ENCODE measurements at places on chromosomes 5 and 9.

DNA sequence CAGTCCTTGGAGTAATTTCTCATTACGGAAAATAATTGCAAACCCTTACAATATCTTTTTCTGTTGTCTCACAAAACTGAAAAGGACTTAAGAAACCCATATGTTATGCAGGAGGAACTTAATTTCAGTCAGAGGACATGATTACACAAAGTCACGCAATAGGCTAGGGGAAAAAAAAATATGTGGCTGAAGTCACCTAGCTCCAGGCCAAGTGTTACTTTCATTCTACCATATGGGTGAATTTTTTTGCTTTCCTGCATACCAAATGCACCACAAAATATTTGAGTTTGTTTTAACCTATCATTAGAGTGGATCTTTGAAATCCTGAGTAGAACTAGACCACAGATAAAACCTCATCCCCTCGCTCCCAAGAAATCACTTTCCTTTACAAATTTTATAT lies 523.5 kb downstream of the CAAP1 start:
- no peak for DNase-seq

GRCh38 chr9:133233681-133234432 lies 24.8 kb upstream of the OBP2B start:
- DNase-seq, result no peak

DNA sequence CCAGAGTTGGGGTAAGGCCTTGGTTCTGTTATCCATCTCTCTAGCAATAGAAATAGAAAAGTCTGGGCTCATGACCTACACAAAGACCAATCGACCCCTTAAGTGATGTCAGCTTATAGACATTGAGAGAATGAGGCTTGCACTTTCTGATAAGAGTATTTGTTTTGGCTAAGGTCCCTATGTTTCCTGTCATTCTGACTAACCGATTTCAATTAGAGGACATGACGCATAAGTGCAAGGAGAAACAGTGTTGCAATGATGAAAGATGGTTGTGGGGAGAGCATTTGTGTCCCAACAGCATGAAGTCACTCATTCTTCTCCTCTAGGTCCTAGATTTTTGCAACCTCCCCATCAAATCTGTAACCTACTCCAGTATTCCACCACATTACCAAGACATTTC lies 255.1 kb downstream of the MAT2B start:
- DNase-seq, result no peak

- DNase-seq, result no peak
Observed at GRCh38 chr9:129665814-129666520, 520 bp downstream of the PRRX2 start.

DNA sequence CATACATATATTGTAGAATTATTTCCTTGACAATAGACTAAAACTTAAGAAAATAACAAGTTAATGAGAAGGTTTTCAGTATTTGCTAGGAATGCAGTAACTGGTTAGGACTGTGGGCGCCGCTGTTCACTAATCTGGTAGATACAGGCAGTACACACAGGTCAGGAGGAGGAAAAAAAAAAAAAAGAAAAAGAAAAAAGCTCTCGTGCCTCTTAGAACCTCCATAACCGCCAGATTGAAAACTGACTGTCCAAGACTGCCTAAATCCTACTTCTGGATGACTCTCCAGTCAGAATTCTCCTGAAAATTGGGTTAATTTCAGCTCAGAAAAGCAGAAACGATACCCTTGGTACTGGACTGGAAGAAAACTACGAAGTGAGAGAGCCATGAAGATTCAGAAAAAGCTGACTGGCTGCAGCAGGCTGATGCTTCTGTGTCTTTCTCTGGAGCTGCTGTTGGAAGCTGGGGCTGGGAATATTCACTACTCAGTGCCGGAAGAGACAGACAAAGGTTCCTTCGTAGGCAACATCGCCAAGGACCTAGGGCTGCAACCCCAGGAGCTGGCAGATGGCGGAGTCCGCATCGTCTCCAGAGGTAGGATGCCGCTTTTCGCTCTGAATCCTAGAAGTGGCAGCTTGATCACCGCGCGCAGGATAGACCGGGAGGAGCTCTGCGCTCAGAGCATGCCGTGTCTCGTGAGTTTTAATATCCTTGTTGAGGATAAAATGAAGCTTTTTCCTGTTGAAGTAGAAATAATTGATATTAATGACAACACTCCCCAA lies at the start of gene PCDHGA1:
PCDHGA1 (plus strand) TSS at position 216 of the 782 bp plus-strand sequence.
- DNase-seq, result no peak

DNA sequence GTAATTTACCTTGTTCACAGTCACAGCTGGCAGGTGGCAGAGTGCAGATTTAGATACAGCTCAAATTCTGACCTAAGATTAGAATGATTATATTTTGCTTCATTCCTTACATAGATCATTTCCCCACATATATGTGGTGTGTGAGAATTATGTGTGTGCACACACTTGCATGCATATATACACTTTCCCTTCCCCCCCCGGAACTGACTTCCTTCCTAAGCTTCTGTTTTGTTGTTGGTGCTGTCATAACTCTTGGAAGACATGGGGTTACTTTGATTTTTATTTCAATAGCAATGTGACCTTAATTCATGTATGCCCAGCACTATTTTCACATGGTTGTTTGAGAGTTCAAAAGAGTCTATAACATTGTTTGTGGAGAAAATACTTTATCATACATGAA lies 112.8 kb downstream of the CMYA5 start:
- no peak for DNase-seq

DNA sequence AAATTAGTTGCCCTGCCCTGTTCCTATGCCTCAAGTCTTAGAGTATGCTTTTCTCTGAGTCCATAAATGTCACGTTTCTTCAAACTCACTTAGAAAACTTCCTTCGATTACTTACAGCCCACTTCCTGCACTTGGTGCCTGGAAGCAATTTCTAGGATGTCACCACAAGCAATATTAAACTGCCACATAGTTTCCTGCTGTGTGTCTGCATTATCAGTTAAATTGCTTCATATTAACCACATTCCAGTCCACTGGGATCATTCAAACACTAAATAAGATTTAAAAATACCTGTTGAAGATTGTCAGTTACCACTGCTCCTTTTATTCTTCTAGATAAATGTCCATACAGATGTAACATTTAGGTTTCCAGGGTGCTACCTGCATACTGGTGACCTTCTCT lies 4.1 kb downstream of the DENND1A start:
- DNase-seq, result no peak

DNA sequence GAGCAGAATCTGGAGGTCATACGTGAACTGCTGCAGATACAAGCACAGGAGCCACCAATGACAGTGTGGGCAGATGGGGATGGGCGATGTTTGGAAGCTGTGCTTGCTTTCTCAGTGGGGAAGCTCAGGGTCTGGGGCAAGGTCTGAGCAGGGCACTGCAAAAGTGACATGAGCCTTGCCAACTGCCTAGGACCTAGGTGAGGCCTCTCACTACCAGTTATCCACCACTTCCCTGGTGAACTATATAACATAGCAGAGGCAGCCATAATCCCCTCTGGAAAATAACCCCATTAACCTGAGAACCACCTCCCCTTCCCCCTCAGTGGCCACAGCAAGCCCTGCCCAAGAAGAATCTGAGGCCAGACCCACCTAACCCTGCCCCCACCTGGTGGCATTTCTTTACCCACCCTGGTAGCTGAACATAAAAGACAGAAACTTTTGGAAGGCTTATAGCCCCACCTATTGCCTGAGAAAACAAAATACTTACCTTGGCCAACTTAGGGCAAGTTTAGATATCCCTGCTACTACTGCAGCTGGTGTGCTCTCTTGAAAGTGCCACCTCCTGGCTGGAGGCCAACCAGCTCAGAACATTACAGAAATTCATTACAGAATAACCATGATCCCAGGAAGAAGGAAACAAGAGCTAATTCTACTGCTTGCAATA lies 18.8 kb upstream of the SPEF2 start:
- no peak for DNase-seq

DNA sequence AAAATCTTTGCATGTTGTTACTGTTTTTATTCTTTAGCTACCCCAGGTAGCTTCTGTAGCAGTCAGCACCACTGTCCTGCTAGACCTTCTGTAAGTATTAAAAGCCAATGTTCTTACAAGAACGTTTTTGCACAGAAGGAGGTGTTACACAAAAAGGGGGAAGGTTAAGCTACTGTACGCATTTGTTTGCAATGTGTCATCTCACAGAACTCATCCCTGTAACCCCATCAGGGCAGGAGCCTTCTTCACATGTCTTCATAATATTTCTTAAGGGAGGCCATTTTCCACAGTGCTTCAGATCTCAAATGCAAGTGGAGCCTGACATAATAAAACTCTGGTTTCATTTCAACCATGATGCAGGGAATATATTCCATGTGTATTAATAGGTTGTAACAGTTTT lies 67.9 kb downstream of the OSMR start:
- no peak for DNase-seq

DNA sequence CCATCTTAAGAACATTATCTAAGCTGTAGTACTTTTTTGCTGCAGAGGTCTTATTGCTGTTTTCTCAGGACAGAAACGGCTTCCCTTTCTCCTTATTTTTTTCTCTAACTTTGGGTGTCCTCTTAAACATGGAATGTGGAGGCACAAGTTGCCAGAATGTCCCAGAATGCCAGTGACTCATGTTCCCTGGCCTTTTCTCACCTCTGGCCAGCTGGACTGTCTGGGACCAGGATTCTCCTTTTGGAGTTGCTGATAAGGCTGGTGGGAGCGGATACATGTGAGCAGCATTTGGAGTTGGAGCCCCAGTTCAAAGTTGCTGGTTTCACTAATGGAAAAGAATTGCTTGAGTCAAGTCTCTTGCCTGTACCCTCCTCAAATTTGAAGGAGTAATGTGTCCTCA lies 112.8 kb downstream of the ARHGAP26 start:
- no peak for DNase-seq

DNA sequence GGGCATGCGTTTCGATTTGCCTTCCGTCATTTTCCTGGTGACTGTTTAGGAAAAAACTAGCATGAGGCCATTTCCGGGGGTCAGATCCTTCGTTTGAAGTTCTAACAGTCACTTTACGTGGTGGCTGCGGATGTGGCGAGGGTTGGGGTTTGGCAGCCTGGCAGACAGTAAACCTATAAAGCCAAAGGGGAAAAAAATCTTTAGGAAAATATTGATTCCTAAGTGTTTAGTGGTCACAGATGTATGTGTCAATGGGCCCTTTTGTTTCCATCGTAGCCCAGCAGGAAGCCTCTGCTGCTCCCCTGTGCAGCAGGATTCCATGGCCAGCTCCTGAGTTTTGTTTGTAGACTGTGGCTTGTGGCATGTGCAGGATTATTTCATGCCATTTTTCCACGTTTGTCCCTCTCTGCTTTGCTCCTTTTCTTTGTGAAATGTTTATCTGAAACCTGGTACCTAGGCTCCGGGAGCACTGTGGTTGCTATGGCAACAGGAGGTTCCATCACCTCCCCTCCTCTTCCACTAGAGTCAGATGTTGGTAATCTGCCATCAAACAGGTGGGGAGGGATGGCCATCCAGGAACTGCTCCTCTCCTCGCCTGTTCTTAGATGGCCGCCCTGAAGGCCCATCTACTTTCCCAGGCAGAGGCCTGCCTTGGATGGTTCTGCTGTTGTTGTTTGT lies 202.3 kb downstream of the AOPEP start:
- DNase-seq, result no peak

DNA sequence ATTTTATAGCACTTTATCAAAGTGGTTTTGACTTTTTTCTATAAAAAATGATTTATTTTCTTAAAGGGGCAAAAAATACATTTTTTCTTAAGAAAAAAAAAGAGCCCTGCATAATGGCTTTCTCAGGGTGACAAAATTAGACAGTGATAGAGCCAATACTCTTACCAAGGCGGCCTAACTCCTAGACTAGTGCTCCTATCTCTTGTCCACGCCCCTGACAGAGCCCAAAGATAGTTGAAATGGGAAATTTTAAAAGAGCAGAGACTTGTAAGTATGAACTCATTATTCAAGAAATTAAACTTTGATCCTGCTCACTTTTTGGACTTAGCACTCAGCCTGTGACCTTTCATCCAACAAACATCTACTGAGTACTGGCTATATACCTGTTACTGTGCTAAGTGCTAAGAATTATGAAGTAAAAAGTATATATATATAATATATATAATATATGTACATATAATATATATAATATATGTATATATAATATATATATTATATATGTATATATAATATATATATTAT lies 1.2 kb downstream of the INVS start:
- no peak for DNase-seq

DNA sequence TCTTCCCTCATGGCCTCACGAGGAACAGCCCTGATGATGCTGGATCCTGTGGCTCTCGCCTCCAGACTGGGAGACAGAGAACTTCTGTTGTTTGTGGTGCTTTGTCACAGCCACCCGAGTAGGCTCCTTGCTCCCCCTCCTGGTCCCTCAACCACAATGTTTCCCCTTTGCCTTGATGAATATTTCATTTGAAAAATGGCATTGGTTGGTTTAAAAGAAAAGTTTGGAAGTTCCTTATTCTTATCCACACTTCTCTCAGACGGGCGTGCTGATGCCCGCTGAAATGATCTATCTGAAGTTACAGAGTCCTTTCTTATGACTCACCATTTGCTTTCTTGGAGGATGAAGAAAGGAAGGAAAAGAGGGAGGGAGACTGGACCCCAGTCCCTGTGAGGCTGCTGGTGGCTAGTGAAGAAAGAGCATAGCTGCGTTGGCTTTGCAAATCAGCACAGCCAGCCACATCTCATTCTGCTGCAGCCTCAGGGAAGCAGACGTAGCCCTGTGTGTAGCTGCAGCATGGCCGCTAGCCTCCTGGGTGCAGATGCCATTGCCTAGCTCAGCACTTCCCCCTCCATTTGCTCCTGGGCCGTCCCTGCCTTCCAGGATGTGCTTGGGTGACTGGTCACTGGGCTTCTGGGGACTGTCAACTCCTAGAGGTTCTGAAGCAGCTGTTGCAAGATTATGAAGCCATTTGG lies 185.9 kb downstream of the ERCC6L2 start:
- no peak for DNase-seq

GRCh38 chr5:75603371-75603770 lies 7.9 kb upstream of the ANKDD1B start:
- DNase-seq, result no peak

GRCh38 chr9:132798817-132799790 lies 79.0 kb downstream of the AK8 start:
- no peak for DNase-seq

All from stimulated activated CD8-positive, alpha-beta memory T cell treated with anti-CD3 and anti-CD28 coated beads, Interleukin-15, amount 100 ng/mL, for 24 hours (primary cell).